ENCODE measurements at places on chromosomes 5 and 9. TPM values are rescaled to one million over a fixed set of nuclear protein-coding genes. Genes with fewer than 3 reads are reported as not detected.

Gene FOXD4
- 0.17 TPM for total RNA-seq

Gene TSSK1B
- total RNA-seq = 0.15 TPM

Gene DENND4C
- 96.6 TPM for total RNA-seq

Gene EXOC3
- 64.5 TPM for total RNA-seq

Gene CBY3
- not detected for total RNA-seq

Gene MEIKIN
- not detected for total RNA-seq

Gene LCN1
- not detected for total RNA-seq

Gene LCN15
- total RNA-seq = not detected

Gene SH3TC2
- 1.5 TPM for total RNA-seq

Gene SLC45A2
- not detected for total RNA-seq

Gene HNRNPA0
- total RNA-seq = 9.9 TPM

Gene TAF11L5
- total RNA-seq = not detected

Gene LRRC70
- total RNA-seq = 0.50 TPM

Gene MYMK
- total RNA-seq = not detected

Gene ADAMTS19
- total RNA-seq = 0.73 TPM

Gene SNCAIP
- total RNA-seq = 0.66 TPM

Gene FOXD4L3
- total RNA-seq = not detected

Gene TMEM171
- total RNA-seq = 1.8 TPM

Gene CLIC3
- 5.8 TPM for total RNA-seq

Gene GPX8
- 124 TPM for total RNA-seq

Gene C5orf34
- 1.3 TPM for total RNA-seq

Gene PCDHAC2
- total RNA-seq = under 0.01 TPM

Gene KCNV2
- not detected for total RNA-seq

Gene PCYOX1L
- total RNA-seq = 5.2 TPM

Gene RETREG1
- 1.0 TPM for total RNA-seq

Gene EQTN
- total RNA-seq = not detected

Gene NUDT2
- 35.5 TPM for total RNA-seq

Gene MYO10
- 81.5 TPM for total RNA-seq

Gene DBN1
- total RNA-seq = 183 TPM

Gene TSPAN17
- 33.7 TPM for total RNA-seq

Measured in smooth muscle cell of trachea (primary cell).